ENCODE measurements at places on chromosomes 2 and 18.

- DNase-seq, result no peak
Observed at GRCh38 chr18:59910967-59911366, 11.2 kb downstream of the PMAIP1 start.

GRCh38 chr2:17578466-17578928, 38.0 kb downstream of the VSNL1 start:
- no peak for DNase-seq

- DNase-seq, result no peak
Observed at GRCh38 chr2:45007961-45008295, 1.3 kb downstream of the SIX2 start.

GRCh38 chr18:2049986-2050385, 521.3 kb downstream of the METTL4 start:
- DNase-seq, result no peak

GRCh38 chr2:96547203-96547641, 10.7 kb downstream of the ARID5A start:
- DNase-seq, result peak; percentile 2

- DNase-seq, result peak; percentile 5
Observed at GRCh38 chr2:236604575-236605344, 35.1 kb downstream of the ACKR3 start.

DNA sequence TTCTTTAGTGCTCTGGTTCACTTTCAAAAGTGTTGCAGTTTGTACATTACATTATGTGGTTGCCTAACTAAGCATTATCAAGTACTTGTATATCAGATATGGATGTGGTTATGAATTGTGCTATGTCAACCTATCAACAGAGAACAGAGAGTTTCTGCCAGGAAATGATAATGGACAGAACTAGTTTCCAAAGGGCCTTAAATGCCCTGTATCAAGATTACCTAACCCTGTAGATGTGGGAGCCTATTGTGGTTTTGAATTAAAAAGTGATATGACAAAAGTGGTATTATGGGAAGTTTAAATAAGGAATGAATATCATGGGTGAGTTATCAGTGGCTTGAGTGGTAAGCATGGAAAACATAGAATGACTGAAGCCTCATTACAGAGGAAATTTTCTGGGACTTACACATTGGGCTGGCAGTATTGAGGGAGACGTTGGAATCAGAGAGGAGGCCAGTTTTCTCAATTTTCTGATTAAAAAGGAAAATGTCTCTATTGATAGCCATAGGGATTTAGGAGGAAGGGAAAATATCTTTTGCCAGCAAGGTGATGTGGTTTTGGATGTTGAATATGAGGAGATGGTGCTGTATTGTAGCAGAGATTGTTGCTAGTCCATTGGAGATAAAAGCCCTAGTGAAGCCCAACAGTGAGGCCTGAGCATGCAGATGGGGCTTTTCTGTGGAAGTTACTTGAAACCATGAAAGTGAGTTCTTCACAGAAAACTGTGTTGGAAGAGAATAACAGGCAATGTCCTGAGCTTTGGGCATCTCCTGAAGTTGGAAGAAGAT, 140.7 kb downstream of the TTC27 start:
- DNase-seq, result no peak

DNA sequence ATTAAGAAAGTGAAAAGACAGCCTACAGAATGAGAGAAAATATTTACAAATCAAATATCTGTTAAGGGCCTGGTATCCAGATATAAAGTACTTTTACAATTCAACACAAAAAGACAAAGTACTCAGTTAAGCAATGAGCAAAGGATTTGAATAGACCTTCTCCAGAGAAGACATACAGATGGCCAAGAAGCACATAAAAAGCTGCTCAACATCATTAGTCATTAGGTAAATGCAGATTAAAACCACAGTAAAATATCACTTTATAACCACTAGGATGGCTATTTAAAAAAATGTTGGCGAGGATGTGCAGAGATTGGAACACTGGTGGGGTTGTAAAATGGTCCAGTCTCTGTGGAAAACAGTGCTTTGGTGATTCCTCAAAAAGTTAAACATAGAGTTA, 38.9 kb downstream of the RAB31 start:
- DNase-seq, result no peak

DNA sequence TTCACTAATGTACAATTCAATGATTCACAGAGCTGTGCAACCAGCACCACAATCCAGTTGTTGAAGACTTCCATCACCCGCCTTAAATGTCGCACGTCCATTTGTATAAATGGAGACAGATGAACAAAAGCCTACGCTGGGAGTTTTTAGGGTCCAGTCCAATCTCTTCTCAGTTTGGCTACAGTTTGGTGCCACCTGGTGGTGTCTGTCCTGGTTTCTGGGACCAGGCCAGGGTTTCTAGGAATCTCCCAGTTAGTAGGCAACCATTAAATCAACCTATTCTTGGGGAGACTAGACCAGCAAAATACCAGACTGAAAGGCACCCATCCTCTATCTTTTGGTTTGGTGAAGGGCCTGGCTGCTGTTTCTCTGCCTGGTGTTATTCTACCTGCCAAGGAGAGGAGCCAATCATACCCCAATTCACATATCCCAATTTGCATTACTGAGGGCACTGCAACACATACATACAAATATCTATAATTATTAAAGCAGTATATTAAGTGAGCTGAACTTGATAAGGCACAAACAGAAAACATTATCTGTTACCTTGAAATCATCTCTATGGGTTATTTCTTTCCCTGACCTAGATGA, 3.2 kb upstream of the DDX1 start:
- no peak for DNase-seq

DNA sequence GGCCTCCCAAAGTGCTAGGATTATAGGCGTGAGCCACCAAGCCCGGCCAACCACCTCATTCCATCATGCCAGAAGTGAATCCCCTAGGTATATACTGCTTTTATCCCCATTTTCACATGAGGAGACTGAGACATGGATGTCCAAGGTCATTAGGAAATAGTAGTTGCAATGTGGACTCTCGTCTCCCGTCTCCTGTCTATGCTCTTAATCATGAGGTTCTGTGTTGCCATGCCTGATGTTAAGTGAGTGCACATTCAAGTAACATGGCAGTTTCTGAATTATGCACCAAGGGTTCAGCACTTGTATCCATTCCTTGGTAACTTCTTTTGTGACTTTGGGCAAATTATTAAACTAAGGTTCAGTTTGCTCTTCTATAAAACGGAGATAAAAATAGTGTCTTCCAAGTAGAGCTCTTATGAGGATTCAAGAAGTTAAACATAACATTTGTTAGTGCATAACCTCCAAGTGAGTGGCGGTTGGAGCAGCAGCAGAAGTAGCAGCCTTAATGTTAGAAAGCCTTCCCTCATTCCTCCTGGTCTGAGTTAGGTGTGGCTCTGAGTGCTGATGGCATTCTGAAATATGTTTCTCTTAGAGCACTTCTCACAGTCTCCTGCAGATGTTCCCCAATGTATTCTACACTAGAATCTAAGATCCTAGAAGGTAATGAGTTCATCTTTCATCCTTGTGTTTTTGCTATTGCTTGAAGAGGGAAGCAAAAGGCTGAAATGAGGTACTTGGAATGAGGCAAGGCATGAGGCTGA, 21.9 kb downstream of the SOCS6 start:
- no peak for DNase-seq

DNA sequence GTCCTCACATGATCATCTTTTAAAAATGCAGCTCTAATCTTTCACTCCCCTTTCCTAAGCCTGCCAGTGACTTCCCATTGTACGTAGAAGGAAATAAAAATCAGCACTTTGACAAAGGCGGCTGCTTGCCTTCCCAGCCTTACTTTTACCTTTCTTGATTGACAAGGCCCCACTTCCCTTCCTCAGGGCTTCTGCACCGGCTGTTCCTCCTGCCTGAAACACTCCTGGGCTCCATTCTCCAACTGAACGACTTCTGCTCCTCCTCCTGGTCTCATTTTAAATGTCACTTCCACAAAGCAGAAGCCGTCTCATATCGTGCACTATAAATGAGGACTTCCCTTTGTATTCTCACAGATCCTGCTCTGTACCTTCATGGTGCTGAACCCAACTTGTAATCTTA, 56.1 kb downstream of the OSBPL6 start:
- no peak for DNase-seq

GRCh38 chr18:69022426-69022825, 224.5 kb downstream of the CCDC102B start:
- DNase-seq, result no peak

DNA sequence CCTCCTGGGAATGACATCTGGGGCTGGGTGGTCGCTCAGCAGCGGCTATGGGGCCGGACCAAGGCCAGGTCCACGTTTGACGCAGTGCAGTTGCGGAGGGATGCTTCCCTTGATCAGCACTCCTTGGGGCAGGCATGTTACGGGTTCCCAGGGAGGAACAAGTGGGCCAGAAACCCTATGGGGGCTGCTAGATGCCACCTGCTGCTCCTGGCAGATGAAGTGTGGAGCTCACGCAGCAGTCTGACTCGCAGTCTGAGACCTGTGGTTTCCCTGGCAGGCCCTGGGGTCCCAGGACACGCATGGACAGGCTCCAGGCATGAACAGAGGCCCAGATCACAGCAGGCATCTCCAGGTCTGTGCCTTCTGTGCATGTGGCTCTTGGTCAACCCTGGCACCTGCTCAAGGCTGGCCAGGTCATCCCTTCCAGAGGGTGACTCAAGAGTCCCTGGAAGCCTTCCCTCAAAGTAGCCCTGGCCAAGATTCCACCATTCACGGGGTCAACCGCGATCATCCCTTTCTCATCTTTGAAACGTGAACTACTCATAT, 20.0 kb downstream of the KCNF1 start:
- DNase-seq, result no peak

DNA sequence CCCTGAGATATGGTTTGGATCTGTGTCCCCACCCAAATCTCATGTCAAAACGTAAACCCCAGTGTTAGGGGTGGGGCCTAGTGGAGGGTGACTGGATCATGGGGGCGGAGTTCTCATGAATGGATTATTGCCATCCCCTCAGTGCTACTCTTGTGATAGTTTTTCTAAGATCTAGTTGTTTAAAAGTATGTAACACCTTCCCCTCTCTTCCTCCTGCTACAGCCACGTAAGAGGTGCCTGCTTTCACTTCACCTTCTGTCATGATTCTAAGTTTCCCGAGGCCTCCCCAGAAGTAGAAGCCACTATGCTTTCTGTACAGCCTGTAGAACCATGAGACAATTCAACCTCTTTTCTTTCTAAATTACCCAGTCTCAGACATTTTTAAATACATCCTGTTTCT, 16.9 kb downstream of the PUM2 start:
- DNase-seq, result no peak

GRCh38 chr2:148990968-148991367, 47.5 kb upstream of the LYPD6B start:
- no peak for DNase-seq

- DNase-seq, result no peak
Observed at GRCh38 chr2:239930871-239931771, 94.0 kb downstream of the NDUFA10 start.

DNA sequence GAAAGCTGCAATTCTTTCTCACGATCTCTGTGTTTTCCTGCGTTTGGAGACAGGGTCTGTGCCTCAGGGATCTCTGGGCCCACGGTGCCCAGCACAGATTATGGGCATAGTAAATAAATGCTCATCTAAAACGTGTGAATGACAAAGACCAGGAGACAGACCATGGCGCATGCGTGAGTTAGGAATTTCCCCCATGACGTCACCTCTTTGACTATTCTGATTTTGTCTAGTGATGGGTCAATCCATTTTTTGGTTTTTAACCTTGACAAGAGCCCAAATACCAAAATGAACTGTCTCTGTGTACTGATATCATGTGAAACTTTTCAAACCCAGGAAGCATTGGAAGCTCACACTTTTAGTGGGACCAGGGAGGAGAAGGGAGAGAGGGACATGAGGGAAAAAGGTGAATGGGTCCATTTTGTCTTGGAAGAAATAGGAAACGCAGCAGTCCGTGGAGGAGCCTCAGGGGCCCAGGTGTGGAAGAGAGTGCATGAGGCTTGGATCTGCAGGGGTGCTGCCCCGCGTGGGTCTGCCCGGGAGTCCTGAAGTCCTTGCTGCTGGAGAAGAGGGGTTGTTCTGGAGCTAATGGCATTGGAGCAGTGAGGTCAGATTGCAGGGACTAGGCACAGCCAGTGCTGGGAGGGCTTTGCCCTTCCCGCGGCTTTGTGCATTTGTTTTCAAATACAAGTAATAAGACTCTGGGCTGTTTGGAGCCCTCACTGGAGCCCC, 172.2 kb downstream of the ASB1 start:
- no peak for DNase-seq

- no peak for DNase-seq
Observed at GRCh38 chr2:126669772-126670171, 13.8 kb downstream of the GYPC start.

DNA sequence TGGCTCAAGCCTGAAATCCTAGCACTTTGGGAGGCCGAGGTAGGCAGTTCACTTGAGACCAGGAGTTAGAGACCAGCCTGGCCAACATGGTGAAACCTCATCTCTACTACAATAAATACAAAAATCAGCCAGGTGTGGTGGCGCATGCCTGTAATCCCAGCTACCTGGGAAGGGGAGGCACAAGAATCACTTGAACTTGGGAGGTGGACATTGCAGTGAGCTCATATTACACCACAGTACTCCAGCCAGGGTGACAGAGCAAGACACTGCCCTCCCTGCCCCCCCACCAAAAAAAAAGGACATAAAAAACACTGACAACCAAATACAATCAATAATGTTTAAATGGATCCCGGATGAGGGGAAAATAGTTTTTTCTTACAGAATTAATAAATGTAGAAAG, 7.8 kb downstream of the TIA1 start:
- DNase-seq, result no peak

GRCh38 chr18:28175150-28175929, 1.6 kb downstream of the CDH2 start:
- DNase-seq, result no peak

- no peak for DNase-seq
Observed at GRCh38 chr2:218015586-218016521, 13.1 kb upstream of the TNS1 start.

DNA sequence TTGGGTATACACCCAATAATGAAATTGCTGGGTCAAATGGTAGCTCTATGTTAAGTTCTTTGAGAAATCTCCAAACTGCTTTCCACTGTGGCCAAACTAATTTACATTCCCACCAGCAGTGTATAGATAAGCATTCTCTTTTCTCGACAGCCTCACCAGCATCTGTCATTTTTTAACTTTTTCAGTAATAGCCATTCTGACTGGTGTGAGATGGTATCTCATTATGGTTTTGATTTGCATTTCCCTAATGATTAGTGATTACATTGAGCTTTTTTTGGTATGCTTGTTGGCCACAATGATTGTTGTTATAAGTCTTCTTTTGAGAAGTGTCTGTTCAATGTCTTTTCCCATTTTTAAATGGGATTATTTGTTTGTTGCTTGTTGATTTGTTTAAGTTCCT, 50.4 kb upstream of the EPAS1 start:
- DNase-seq, result no peak

GRCh38 chr2:238130696-238131628, 7.5 kb upstream of the KLHL30 start:
- no peak for DNase-seq

- DNase-seq, result no peak
Observed at GRCh38 chr18:56065086-56065485, 477.1 kb upstream of the TCF4 start.

GRCh38 chr2:220226076-220226475, 598.6 kb downstream of the SLC4A3 start:
- no peak for DNase-seq

- DNase-seq, result no peak
Observed at GRCh38 chr2:74103763-74104162, 43.9 kb downstream of the BOLA3 start.

GRCh38 chr2:96769814-96770213, 9.1 kb downstream of the CNNM4 start:
- no peak for DNase-seq

All from CD14-positive monocyte (primary cell).